ENCODE measurements at places on chromosomes 3 and 15.

- no peak for DNase-seq
Observed at GRCh38 chr15:83612226-83612625, 41.7 kb upstream of the ADAMTSL3 start.

- no peak for DNase-seq
Observed at GRCh38 chr15:44788748-44789147, 52.4 kb downstream of the TRIM69 start.

- no peak for DNase-seq
Observed at GRCh38 chr3:41164777-41165176, 34.5 kb upstream of the CTNNB1 start.

- DNase-seq = no peak
Observed at GRCh38 chr3:23170291-23170690, 32.8 kb upstream of the UBE2E2 start.

DNA sequence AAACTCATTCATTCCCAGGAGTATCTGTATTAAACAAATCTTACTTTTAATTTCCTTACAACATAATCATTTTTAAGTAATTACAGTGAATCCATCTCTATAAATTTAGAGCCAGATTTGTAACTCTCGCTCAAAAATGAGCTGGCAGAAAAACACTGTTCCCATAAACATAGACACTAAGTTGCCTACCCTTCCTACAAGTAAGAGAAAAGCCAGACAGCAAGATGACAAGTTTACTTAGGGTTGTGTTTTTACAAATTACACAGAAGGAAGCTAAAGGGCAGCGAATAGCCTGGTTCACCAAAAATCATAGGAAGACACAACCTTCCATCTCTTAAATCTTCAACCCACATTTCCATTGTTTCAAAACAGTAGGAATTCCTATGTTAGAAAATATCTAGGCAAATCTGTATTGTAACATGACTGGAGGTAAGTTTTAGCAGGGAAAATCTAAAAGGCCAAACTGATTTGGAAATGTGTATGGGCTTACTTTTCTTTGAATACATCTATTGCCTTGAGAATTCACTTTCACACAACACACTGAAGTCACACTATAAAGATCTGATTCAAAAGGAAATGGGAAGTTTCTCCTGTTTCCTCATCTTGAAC lies 21.7 kb downstream of the HERC1 start:
- DNase-seq = no peak

DNA sequence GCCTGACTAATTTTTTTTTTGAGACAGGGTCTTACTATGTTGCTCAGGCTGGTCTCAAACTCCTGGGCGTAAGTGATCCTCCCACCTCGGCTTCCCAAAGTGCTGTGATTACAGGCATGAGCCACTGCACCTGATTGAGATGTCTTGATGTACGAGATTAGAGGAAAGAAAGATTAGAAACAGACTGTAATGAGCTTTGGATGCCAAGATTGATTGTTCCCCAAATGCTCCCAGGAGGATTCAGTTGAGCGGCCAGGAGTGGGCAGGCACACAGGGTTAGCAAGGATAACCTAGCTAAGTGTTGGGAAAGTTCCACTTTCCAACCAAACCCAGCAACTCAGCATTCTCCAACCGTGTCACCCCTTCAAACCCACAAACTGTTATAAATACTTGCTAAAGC lies 63.7 kb downstream of the SRGAP3 start:
- DNase-seq = no peak

- no peak for DNase-seq
Observed at GRCh38 chr3:146750196-146750595, 145.1 kb upstream of the PLSCR5 start.

- no peak for DNase-seq
Observed at GRCh38 chr3:31572236-31573004, 39.7 kb downstream of the STT3B start.

DNA sequence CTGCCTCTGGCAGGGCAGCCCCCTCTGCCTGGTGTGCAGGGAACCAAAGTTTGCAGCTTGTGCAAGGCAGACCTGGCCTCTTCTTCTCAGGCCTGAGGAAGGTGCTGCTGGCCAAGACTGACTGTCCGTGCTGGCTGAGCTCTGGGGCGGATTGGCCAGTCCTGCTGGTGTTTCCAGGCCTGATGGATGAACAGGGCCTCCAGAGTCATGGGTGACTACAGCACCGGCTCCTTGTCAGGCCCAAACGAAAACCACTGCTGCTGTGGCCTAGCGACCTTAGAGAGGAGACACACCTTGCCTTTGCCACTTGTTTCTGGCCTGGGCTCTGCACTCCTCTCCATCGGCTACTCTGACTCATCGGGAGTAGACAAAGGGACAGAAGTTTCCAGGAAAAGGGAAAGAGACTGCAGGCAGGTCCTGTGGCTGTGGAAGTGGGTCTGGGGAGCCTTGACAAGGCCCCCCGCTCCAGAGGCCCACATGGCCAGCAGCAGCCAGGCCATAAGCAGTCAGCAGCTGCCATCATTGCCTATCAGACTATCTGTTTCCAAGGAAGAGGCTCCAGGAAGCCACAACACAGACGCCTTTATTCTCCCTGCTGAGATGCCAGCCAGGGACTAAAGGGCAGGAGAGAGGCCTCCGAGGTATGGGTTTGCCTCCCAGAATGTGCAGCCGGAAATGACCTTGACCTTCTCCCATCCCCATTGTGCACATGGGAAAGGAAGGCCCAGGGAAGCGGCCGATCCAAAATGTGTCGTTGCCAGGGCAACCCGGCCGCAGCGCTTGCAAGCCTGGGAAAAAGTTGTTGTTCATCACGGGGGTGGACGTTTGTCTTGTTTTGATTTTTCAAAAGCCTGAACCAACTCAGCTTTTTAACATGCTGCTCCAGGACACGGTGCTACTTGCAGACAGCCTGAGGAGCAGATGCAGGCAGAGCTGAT lies 160.5 kb downstream of the CHSY1 start:
- DNase-seq = no peak

DNA sequence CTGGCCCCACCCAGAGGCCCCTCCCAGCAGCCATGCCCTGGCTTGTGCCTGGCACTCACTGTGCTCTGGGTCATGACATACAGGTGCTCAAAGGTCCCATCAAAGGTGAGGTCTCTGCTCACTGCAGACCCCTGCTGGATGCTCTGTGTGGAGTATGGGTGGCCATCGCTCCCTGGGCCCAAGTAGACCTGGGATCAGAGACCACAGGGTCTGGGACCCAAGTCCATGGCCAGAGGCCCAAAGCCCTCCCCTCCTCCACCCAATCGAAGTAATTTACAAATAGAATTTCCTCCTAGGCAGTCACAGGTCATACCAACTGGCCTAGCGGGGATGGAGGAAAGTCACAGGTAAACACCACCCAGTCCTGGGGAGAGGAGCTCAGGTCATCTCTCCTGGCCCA lies 7.6 kb downstream of the PLXNB1 start:
- DNase-seq = no peak

DNA sequence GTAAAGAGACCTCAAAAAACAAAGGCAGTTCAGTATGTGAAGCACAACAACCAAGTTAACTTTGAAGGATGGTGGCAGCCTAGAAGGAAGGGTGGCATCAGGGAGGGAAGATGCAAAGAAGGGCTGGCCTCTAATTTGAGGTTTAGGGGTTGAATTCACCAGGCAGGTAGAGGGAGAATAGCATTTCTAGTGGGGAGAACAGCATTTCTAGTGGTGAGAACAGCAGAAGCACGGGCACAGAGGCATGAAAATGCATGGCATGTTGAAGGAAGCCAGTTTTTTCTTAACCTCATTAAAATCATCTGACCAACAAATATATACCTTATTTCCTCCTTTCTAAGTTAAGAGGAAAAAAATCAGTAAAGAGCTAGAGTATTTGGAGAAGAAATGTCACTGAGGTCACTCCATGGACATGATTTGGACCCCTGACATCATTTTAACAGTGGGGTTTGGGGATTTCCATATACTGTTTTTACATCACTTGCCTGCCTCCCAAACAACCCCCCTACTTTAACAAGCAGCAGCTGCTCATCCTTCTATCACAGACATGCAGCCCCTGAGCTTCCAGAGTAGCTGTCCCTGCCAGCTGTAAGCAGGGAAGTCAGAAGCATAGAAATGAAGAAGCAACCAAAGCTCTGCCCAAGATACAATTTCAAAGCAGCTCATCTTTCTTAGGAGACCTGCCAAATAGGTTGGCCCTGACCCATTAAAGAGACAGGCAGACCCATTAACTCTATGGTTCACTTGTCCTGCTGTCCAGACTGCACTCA lies 2.4 kb upstream of the POPDC2 start:
- DNase-seq = no peak

DNA sequence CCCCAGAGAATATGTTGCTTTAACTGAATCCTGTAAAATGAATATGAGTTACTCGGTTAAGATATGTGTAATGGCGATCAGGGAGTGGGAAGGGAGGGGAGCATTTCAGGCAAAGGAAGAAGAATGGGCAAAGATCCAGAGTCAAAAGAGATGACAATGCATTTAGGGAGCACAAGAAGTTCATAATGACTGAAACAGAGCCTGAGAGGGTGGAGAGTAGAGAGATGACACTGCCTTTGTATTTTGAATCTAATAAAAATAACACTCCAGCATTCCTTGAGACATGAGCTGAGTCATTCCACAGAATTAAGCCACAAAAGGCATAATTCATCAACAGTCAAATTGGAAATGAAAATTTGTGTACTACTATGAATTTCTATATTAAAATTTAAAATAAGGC lies 105.3 kb upstream of the PEX5L start:
- DNase-seq = no peak

- no peak for DNase-seq
Observed at GRCh38 chr3:137766041-137766875, 2.1 kb downstream of the SOX14 start.

- DNase-seq = peak; percentile 76
Observed at GRCh38 chr3:49171119-49171774, at the start of gene KLHDC8B. TSS of gene KLHDC8B (plus strand) at chr3:49171598. CDS start at chr3:49172770, 1,172 bp downstream.

GRCh38 chr15:47443839-47444238 lies 273.5 kb upstream of the SEMA6D start:
- DNase-seq = no peak

GRCh38 chr3:138696666-138697370 lies 88.2 kb downstream of the FAIM start:
- DNase-seq = no peak

DNA sequence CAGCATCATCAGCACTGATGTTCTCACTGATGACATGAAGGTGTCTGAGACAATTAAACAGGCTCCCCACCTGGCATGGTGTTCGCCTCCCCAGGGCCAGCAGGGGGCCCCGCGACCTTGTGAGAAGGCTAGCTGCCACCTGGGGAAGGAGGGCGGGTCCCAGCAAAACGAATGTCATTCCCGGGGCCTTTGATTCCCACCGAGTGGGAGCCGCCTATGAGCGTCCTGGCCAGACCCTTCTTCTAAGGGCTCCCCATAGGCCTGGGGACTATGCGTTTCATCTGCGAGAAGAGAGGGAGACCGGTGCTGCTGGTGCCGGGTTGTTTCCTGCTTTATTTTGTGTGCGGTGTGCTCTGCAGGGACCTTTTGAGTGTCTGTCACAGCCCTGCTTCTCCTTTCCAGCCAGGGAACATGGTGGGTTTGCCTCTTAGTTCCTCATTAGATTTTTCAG lies 20.5 kb upstream of the MINDY4B start:
- no peak for DNase-seq

- DNase-seq = no peak
Observed at GRCh38 chr3:134918441-134918840, 123.4 kb downstream of the EPHB1 start.

DNA sequence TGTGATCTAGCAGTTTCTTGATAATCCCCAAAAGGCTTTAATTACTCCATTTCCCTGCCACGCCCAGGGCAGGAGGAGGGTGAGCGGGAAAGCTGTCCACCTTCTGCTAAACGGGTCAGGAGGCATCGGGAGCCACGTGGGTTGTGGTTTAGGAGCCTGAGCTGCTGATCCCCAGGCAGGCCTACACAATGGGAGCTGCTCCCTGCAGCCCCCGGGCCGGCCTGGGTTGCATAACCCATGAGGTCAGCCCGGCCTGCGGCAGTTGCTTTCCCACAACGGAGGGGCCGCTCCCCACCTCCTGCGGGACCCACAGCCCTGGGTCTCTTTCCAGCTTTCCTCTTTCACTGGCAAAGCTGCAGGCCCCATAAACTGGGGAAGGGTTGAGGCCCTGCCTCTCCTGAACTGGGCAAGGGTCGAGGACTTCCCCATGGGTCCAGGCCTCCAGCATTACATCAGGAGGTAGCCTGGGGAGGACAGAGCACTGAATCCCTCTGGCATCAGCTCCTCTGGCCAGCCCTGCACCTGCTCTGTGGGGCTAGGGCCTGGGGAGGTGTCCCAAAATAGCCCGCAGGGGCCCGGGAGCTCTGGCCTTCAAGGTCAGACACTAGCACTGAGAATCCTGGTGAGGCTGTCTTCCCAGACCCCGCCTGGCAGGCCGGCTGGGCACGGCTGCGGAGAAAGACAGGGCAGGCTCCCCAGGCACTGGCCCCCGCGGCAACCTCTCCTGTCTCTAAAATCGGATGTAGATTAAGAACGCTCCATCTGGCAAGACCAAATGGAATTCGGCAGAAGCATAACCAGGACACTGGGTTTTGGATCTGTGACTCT lies 47.3 kb downstream of the ZDHHC19 start:
- DNase-seq = no peak

DNA sequence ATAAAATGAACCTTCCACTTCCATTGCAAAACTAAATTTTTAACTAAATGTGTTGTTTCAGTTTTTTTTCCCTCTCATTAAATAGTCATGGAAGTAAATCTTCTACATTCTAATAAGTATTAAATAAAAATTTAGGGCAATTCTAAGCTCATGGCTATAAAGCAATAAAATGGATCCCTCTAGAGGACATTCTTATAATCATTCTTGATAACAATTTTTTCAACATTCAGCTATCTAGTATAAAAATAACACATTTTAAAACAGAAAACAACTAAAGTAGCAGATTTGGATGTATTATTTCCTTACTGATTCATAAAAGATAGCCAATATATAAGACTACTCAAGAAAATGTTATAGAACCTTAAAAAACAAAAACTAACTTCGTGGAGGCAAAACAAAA lies 393.1 kb downstream of the PLOD2 start:
- DNase-seq = no peak

DNA sequence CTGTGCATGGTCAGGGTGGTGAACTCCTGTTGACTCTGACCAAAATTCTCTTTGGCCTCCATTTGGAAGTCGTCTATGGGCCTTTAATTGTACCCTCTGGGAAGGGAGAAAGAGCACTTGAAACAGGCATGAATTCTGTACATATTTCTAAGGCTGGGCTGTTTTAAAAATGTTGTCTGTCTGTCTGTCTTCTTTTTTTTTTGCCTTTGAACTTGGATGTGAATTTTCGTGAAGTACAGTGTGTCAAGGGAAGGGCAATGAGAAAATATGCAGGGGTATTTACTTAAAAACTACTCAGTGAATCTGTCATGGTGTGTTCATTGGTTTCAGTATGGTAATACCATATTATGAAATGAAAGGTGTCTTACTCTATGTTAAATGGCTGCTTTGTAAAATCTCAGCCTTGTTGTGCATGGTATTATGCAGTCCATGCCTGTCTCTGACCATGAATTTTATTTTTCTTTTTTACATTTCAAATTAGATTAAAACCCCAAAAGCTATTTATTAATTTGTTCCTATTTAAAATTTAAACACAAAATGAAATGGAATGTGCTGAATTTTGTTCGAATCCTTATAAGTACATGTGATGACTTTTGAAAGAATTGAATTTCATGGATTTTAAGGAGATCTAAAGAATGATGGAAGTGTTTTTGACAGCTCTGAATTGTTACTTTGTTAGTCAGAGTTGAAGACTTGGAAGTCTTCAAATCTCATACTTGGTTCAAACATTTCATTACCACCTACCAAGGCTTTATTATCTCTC lies 51.1 kb downstream of the RARB start:
- DNase-seq = no peak
